Naive thymus-derived CD8-positive, alpha-beta T cell (primary cell): ENCODE measurements at places on chromosomes 11 and 22. TPM values are rescaled to one million over a fixed set of nuclear protein-coding genes. Genes with fewer than 3 reads are reported as not detected.
A peak's percentile ranks its signal among the peaks of the same experiment; 100 is the strongest.

DNA sequence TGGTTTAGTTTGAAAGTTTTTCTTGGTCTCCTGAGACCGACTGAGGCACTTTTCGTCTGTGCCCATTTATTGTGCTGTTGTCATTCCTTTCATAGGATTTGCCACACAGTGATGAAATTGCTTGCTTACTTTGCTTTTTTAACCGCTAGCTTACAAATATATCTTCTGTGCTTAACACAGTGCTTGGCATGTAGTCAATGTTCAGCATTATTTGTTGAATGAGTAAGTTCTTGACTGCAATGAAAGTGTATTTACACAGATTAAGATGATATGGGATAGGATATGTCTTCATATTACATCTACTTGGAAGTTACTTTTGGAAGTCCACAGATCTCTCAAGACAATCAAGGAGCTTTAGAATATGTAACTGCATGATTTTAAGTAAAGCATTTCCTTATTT is 91.2 kb downstream of the GRIA4 start:
- DNase-seq: no peak

- no peak for DNase-seq
Observed at GRCh38 chr11:120354068-120354467, 17.9 kb downstream of the ARHGEF12 start.

- no peak for DNase-seq
Observed at GRCh38 chr11:68266121-68266891, 5.5 kb downstream of the C11orf24 start.

DNA sequence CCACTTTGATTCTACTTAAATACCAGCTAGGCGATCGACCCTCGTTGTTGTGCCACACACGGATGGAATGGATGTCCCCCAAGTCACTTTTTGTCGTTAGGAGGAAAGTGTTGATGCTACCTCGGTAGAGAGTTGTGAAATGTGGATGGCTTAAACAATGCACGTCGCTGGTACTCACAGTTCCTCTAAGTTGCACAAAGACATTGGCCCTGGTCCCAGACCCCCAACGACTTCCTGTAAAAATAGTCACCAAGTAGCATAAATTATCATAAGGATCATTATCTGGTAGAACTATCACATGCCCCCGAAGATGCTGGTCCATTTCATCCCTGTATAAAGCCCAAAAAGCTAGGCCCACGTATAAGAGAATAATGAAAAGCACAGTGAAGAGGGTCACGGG is 3.8 kb downstream of the PKDREJ start:
- no peak for DNase-seq

DNA sequence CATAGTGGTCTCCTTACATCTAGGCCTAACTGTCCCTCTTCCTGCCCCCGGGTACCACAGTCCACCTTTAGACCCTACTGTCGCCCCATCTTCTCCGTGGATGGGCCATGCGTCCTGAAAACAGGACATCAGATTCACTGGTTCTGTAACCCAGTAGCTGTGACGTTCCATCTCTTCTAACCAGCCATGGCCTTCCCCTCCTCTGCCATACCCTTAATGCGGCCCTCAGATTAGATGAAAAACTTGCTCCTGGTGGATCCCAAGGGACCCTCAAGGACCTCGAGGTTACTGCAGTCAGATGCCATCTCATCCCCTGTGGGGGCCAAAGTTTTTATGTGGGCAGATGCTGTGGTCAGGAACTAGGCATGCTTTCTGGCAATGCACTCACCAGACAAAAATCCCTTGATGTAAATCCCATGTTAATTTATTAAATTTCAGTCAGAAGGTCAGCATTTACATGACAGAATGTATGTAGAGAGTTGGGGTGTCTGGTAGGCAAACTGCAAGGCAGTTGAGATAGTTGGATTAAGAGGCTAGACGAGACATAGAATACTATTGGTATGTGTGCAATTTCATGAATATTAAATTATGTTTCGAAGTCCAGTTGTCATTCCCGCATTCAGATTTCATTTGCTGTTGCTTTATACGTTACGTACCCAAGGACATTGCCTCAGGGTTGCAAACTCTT is 64.3 kb downstream of the WNT11 start:
- DNase-seq: no peak

DNA sequence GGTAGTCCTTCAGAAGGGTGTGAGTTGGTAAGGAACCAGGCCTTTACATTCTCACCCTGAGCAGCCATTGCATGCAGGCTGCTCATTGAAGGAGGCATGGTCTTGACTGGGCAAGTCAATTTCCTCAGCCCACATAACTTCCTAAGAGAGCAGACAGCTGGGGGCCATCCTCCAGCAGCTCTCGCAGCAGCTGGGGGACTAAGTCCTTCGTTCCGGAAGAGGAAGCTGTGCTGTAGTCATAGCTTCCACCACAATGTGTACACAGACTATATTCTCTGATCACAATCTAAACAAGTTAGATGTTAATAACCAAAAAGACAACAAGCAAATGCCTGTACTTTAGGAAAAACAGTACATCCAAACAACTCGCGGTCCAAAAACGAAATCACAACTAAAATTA is 30.1 kb upstream of the MPPED1 start:
- DNase-seq: no peak

DNA sequence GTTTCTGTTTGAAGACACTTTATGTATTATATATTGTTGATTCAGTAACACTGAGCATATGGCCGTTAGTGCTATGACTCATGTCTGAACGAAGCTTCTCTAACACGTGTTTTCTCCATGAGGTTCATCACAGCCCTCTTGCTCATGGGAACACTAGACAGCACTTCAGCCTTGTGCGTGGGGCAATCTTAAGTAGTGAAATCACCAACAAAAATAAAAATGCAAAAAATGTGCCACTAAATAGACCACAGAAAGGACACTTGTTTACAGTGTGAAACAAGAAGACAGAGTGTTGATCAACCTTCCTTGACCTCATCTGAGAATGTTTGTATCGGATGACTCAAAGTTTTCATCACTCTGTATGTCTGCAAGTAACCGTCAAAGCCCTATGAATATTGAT is 94.5 kb downstream of the FDX1 start:
- no peak for DNase-seq

RASSF10 gene
- not detected for total RNA-seq

DNA sequence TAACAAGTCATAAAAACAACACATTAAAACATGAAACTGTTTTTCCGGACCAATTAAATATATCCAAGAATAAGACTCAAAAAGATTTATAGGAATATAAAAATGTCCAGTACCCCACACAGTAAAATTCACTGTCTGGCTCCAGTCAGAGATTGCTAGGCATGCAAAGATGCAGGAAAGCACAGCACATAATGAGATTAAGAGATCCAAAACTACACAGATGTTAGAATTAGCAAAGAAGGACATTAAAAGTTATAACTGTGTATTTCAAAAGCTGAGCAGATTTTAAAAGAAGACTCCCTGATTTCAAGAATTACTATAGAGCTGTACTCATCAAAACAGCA is 13.6 kb downstream of the LRRC75B start:
- DNase-seq: no peak

DNA sequence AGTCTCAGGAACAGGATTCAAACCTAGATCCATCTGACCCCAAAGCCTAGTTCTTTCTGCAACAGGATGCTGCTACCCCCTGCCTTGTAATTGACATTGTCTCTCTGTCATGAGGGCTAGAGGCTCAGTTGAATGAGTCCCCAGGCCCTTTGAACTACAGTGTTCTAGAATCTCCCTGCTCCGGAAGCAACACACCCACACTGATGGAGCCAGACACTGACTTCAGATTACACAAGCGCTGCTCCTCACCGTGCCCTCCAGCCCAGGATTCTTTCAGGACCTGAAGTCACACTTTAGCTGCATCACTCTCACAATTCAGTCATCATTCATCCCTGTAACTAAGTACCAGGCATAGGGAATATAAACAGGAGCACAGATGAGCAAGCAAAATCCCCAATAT is 69.6 kb downstream of the RAB30 start:
- DNase-seq: peak; percentile 20

WNT11 gene
- 0.81 TPM for total RNA-seq

- no peak for DNase-seq
Observed at GRCh38 chr11:23991165-23991539, 505.7 kb upstream of the LUZP2 start.

SNX32 gene
- 2.2 TPM for total RNA-seq

DNA sequence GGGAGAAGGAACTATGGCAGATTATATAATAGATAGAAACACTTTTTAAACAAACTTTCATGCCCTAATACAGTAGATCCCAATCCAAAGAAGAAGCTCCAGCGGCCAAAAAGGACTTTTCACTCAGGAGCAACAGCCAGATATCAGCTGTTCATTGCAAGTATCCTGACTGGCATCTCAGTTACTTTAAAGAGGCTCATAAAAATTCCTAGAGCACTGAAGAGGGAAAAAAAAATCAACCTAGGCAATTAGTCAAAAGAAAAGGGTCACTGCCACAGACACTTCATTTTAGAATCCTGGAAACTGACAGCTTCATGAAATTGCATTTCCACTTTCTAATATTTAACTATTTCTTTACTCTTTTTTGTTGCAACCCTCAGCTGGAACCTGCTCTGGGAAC is 170.6 kb upstream of the SOX6 start:
- DNase-seq: no peak

ANGPTL5 gene
- total RNA-seq: not detected

DNA sequence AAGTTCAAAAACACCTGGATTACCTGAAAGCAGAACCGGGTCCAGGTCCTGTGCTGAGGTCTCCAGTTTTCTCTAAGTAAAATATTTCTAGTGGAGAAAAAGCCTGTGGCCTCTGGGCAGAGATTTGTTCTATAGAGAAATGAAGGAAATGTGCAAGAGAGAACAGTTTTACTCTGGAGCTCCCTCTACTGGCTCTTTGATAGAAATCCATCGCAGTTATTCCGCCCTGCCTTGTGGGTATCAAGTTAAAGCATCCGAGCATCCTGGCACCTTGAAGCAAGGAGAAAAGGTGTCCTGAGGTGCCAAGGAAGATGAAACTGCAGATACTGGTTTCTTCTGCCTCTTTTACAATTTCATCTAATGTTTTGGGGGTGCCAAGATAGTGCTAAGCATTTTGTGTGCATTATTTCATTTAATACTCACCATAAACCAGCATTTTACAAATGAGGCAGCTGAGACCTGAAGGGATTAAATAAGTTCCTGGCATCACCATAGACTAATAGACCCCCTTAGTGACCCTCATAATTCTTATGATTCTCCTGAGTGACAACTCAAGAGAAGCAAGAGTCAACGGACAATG is 113.1 kb upstream of the HSD17B12 start:
- DNase-seq: no peak

CHST1 gene
- total RNA-seq: not detected

- DNase-seq: peak; percentile 13
Observed at GRCh38 chr11:30282289-30282631, 40.6 kb upstream of the ARL14EP start.

DNA sequence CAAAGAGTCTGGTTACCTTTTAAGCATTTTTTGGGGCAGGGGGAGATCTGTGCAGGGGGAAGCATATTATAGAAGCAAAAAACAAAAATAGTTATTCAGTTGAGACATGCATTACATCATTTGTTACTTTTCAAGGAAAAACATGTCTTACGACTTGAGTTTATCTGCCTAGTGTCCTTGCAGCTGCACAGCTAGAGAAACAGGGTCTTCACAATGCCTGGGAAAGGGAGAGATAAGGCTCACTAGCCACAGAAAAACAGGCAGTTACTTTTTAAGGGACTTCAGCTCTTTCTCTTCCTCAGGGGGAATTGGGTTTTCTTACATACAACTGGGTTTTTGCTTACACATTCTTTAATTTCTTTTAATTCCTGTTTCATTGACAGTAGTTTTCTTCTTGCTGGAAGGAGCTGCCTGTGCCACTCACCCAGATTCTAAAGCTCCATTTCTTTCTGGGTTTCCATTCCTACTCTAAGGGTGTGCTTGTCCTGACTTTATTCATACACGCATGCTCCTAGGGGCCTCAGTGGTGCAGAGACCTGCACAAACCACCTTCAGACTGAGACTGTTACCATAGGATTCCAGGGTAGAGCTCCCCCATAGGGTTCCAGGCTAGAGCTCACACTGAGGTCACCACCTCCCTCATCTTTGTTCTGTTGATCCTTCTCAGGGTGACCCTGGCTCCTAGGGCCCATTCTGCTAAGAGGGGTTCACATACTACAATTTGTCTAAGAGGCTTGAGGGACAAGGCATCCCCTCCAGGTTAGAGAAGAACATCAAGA is 14.7 kb upstream of the UBQLNL start:
- no peak for DNase-seq

DNA sequence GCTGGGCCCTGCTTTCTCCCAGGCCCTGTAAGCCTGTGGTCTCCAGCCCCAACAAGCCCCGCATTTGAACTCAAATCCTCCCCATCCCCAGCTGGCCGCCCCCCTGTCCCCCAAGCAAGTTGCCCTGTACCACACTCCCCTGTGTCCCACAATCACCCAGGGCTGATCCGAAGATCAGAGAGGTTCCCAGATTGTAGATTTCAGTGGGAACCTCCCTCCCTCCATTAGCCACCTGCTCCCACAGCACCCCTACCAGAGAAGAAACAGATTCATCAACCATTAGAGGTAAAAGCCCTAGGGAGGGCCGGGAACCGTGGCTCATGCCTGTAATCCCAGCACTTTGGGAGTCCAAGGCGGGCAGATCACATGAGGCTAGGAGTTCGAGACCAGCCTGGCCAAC is 107.5 kb downstream of the FEZ1 start:
- no peak for DNase-seq

NPAS4 gene
- not detected for total RNA-seq

B3GAT1 gene
- total RNA-seq: not detected
